Chondrocyte (in vitro differentiated cells): ENCODE measurements at places on chromosomes 5 and 9. TPM values are rescaled to one million over a fixed set of nuclear protein-coding genes. Genes with fewer than 3 reads are reported as not detected.

ATP10B gene
- not detected in 3 replicates for total RNA-seq

PRR16 gene
- 10.7 to 38.1 TPM (median 10.7 TPM) in 3 replicates for total RNA-seq

INPP5E gene
- total RNA-seq, result 12.9 to 14.1 TPM (median 13.2 TPM) in 3 replicates

CER1 gene
- not detected in 3 replicates for total RNA-seq

INSL4 gene
- not detected in 3 replicates for total RNA-seq

SLC9A3 gene
- 0.95 to 1.4 TPM (median 1.1 TPM) in 3 replicates for total RNA-seq

WDR31 gene
- 1.7 to 2.4 TPM (median 1.8 TPM) in 3 replicates for total RNA-seq

PCDHGA3 gene
- 0.12 to 0.51 TPM (median 0.28 TPM) in 3 replicates for total RNA-seq

CAMK4 gene
- 0.28 to 0.89 TPM (median 0.72 TPM) in 3 replicates for total RNA-seq

SLC6A19 gene
- total RNA-seq, result not detected in 3 replicates

SPINK7 gene
- total RNA-seq, result not detected in 3 replicates

JAK2 gene
- total RNA-seq, result 15.8 to 17.5 TPM (median 16.6 TPM) in 3 replicates

LHX6 gene
- total RNA-seq, result not detected in 3 replicates

MACROH2A1 gene
- total RNA-seq, result 100 to 142 TPM (median 102 TPM) in 3 replicates

GAS1 gene
- total RNA-seq, result 56.5 to 70.3 TPM (median 70.0 TPM) in 3 replicates

ANKRD31 gene
- 0.10 to 0.24 TPM (median 0.18 TPM) in 3 replicates for total RNA-seq

COL23A1 gene
- 0.12 to 0.15 TPM in 2 of 3 replicates, not detected in the other for total RNA-seq

DMRTA1 gene
- 5.0 to 6.7 TPM (median 5.2 TPM) in 3 replicates for total RNA-seq
